ENCODE measurements at places on chromosomes 16 and 17. TPM values are rescaled to one million over a fixed set of nuclear protein-coding genes. Genes with fewer than 3 reads are reported as not detected.

- no peak for DNase-seq
Observed at GRCh38 chr17:8018436-8018835, 16.0 kb downstream of the GUCY2D start.

DNA sequence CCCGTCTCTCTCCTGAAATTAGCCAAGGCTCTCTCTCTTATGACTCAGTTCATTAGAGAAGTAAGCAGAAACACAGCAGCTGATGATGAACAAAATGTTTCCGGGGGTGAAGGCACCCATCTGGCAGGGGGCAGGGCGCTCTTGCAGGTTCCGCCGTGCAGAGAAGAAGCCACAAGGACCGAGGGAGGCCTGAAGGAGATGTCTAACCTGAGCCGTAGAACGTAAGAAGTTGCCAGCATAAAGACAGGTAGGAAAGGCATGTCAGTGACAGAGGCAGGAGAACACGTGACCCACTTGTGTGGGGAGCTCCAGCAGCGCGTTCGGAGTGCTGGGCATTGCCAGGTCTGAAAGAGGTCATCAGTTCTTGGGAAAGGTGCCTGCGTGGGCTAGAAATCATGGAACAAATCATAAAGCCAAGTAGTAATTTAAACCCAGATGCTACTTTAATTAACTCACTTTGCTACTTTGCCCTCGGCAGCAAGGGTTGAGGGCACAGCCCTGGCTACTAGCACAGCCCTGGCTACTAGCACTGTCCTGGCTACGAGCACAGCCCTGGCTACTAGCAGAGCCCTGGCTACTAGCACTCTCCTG lies 198.6 kb downstream of the RPTOR start:
- no peak for DNase-seq

DNA sequence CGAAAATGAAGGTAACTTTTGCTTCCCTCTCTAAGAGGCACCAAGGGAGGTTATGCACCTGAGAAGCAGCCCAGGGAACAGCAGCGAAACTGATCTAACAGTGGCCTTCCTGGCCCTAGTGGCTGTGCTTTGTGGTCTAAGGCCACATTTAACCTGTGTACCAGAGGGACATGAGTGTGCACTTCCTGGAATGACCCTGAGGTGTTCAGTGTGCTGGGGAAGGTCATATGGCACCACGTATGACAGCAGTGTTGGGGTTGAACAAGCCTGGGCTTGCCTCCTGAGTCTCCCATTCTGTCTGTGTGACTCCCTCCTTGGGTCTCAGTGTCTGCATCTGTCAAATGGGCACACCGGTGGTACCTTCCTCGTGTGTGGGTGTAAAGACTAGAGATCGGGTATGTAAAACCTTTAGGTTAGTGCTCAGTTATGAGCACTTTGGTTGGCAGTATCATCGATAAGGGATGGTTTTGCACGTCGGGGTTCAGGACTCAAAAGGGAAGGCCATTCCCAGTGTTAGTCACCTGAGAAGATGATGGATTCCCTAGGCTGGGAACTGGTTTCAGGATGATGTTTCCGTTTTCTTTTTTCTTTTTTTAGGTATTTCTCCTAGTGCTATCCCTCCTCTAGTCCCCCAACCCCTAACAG lies 31.9 kb downstream of the PLCG2 start:
- no peak for DNase-seq

GRCh38 chr17:43614561-43614960 lies 47.2 kb downstream of the MEOX1 start:
- DNase-seq, result no peak

- DNase-seq, result no peak
Observed at GRCh38 chr17:34352191-34352590, 4.1 kb upstream of the CCL13 start.

HOXB1 gene
- not detected for polyA plus RNA-seq

CDH15 gene
- polyA plus RNA-seq, result 197 TPM

- DNase-seq, result peak; percentile 53
Observed at GRCh38 chr16:84836234-84836647, 16.5 kb downstream of the CRISPLD2 start.

- DNase-seq, result no peak
Observed at GRCh38 chr16:119295-119694, 19.2 kb downstream of the NPRL3 start.
